MV-4-11 (cell line): ENCODE measurements at places on chromosomes 6 and 20.

DNA sequence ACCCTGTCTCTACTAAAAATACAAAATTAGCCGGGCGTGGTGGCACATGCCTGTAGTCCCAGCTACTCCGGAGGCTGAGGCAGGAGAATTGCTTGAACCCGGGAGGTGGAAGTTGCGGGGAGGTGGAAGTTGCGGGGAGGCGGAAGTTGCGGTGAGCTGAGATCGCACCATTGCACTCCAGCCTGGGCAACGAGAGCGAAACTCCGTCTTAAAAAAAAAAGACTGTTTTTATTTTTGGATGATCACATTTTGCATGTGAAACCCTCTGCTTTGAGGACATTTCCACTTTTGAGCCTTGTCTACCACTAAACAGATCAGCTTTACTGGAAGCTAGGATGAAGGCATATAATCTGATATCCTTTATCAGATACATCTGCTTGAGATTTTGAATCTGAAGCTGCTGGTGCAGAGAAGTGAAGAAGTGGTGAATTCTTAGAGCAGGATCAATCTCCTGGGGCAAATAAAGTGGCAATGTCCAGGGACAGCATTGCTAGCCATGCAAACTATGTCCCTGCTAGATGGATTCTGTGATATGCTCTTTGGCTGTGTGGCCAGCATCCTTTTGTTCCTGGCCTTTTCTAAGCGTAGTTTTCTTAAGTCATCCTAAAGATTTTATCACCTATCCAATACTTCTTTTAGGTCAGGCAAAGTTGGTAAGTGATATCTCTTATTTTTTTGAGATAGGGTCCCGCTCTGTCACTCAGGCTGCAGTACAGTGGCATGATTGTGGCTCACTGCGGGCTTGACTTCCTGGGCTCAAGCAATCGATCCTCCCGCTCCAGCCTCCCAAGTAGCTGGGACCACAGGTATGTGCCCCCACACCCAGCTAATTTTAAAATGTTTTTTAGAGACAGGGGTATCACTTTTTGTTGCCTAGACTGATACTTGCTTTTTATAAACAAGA, 23.3 kb downstream of the RBL1 start:
- DNase-seq: peak; percentile 71

GRCh38 chr6:86215323-86215722, 572.6 kb upstream of the SYNCRIP start:
- no peak for DNase-seq

GRCh38 chr20:7606941-7607340, 333.3 kb downstream of the HAO1 start:
- no peak for DNase-seq

- no peak for DNase-seq
These were observed 535 bp downstream of the NCR2 start for GRCh38 chr6:41335943-41336342.

- DNase-seq: peak; percentile 46
These were observed 188.6 kb downstream of the DTNBP1 start for GRCh38 chr6:15474196-15474595.

GRCh38 chr6:156379392-156380289, 397.5 kb upstream of the ARID1B start:
- no peak for DNase-seq

- no peak for DNase-seq
These were observed 612.2 kb downstream of the HDGFL1 start for GRCh38 chr6:23181356-23182110.

DNA sequence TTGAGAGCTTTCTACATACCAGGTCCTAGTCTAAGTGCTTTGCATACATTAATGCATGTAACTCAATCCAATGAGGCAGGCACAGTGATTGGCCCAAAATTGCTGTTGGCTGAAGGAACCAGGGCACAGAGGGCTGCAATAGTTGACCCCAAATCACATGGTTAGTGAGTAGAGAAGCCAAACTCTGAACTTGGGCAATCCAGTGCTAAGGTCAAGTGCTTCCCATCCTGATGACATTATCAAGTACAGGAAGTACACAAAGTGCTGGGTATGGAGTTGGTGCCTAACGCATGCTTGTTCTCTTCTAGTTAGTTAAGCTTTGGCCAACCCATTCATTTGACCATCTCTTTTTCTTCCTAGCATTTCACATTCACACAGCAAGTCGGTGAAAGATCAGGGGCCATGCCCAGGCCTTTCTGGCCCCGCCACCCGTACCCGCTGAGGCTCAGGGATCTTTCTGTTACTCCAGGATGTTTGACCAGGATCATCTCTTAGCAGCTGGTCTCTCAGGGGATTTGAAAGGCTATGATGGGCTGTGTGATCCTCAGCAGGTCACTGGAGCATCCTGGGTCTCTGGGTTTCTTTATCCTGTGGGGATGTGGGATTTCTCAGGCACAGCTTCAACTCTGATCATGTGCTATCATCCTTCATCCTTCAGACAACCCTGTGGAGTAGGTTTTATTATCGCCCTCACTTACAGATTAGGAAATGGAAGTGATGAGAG, 7.0 kb downstream of the KCNB1 start:
- DNase-seq: no peak

DNA sequence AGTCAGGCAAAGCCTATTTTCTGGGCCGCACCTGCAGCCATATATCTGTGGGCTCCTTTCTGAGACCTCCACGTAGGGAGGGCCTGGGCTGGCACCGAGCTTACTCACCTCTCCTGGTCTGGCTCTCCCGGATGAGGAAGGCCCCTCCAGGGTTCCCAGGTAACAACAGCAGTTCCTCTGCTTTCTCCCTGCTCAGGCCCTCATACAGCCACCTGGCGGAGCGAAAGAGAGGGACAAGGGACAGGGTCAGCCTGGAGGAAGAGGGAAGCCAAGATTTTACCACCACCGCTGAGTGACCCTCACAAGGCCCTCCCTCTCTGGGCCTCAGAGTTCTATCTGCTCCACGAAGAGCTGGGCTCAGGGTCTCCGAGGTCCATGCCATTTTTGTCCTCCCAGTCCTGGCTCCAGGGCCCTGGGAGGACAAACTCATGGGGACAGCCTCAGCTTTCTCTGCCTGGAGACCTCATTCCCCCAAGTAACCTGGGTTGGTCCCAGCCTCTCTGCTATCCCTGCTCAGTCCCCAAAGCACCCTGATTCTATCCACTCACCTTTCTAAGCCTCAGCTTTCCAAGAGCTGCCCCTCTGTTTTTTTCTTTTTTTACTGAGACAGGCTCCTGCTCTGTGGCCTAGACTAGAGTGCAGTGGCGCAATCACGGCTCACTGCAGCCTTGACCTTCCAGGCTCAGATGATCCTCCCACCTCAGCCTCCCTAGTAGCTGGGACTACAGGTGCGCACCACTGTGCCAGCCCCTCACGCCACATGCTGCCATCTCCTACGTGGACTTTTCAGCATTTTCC, 13.3 kb downstream of the SLA2 start:
- DNase-seq: no peak

DNA sequence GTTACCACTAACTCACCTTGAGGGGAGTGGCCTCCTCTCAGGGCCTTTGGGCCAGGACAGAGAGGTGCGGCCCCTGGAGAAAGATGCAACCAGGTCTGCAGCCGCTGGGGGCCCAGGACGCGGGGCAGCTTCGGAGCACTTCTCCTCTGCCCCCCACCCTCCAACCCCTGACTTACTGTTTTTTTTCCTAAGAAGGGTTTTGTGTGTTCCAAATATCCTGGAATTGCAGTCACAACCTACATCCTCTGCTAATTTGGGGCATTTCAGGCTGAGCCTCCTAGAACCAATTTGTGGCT, 1.7 kb downstream of the LINC00237 start:
- DNase-seq: no peak

- peak; percentile 99 for DNase-seq
These were observed 20.0 kb downstream of the PNLDC1 start for GRCh38 chr6:159819932-159820640.

- DNase-seq: peak; percentile 48
These were observed 167.8 kb downstream of the CARMIL1 start for GRCh38 chr6:25446830-25447569.

DNA sequence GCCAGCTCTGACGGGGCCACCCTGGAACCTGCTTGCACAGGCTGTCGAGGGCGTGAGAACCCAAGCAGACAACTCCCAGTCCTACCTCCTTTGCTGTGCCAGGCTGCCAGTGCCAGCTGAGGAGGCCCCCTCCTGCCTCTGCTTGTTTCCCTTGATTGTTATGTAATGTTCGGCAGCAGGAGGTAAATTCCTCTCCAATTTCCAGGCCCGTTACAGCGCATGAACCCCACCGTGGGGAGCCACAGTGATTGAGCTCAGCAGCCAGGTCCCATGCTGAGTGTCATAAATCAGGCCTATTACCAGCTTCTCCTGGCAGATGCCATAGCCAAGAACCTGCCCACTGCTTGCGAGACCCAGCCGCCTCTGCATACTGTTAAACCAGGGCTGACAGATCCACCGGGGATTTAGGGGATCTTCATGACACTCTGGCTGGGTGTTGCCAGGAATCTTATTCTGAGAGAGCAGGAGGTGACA, 320.5 kb downstream of the DHX35 start:
- DNase-seq: no peak

DNA sequence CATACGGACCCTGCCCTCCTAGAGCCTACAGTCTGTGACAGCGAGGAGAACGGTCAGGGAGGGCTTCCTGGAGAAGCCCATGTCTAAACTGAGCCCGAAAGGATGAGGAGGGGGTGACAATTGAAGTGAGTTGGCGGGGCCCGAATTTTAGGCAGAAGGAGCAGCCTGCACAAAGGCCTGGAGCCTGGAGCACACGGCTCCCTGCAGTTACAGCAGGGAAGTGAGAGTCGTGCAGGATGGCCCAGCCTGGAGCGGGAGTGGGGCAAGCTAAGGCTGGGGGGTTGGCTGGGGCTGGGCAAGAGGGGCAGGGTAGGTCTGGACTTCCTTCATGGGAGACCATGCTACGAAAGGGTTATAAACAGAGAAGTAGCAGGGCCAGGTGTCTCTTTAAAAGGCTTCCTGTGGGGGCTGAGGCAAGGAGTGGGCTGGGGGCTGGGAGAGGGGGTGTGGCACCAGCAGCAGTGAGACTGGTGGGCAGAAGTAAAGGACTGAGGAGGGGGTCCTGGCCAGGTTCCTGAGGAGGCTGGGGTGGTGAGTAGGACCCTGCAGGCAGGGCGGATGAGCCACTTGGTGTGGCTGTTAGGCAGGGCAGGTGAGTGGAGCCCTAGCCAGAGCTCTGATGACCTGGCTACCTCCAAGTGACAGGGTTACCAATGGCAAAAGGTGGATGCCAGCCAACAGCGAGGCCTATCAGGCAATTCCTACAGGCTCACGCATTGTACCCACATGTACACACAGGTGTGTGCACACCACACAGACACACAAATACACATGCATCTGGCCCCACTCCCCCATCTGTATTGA, 119.2 kb downstream of the MRPL14 start:
- DNase-seq: peak; percentile 22

GRCh38 chr20:37725855-37726254, 32.0 kb downstream of the CTNNBL1 start:
- DNase-seq: no peak

DNA sequence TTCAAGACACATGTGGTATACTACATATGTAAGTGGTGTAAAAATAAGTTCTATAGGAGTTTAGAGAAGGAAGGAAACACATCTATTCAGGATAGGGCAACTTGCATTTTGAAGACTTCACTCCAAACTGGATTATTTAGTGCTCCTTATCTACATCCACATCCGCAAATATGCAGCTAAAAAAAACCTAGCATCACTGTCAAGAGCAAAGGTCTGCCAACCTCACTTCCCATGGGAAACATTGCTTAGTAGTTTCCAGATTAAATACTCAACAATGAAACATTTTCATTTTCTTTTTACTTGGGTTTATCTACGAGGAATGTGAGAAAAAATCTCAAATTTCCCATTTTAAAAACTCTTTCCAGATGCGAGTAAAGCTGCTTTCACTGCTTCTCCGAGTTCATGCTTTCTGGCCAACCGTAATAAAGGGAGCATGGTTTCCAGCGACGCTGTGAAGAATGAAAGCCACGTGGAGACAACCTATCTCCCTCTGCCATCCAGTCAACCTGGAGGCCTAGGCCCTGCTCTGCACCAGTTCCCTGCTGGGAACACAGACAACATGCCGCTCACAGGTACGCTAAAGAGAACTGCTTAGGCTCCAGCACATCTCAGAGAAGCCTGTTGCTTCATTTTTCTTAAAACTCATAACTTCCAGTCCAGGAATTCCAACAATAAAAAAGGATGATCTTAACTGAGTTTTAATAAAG, 48.2 kb downstream of the RFX6 start:
- DNase-seq: no peak

DNA sequence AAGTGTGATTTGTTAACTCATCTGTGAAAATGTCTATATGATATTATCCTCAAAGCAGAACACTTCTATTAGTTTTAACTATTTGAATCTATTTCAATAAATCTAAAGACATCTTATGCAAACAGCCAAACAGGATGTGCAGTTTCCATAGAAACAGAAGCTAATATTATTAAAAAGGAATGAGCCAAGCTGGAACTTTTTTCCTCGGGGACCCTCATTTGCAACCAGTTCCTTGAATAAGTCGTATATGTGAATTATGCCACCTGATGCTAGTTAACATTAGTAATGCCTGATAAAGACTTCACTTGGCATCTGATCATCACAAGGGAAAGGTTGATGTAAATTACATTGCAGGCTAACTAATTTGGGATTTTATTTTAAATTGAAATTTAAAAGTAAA, 216.9 kb upstream of the SMLR1 start:
- no peak for DNase-seq

DNA sequence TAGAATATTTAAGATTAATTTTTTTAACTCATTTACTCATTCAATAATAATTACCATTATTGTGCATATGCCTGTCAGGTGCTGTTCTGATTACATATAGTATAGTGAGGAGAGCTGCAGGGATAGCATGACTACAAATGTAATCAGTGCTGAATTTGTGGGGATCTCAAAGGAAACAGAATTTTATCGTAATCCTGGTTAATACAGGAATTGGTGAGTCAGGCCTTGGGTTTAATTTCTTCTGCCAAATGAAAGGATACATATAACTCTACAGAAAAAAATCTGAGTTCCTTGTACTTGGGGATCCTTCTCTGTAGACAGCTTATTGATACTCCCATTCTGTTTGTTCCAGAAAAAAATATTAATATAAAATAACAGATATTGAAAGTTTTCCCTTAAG, 297.2 kb downstream of the GJA1 start:
- no peak for DNase-seq
